ENCODE measurements at places on chromosomes 3 and 15. TPM values are rescaled to one million over a fixed set of nuclear protein-coding genes. Genes with fewer than 3 reads are reported as not detected.

Gene SMCO1
- not detected for total RNA-seq

Gene FRMD4B
- total RNA-seq: 31.1 TPM

GRCh38 chr3:61715886-61716527, 154.6 kb downstream of the PTPRG start:
- DNase-seq: no peak
- H3K36me3 ChIP-seq: no peaks in the 10 kb centered on the region
- no peak overlapping the region for H3K27ac ChIP-seq
- no peak overlapping the region for H3K4me3 ChIP-seq

GRCh38 chr3:131360191-131360755, 21.3 kb upstream of the NUDT16 start:
- no peak overlapping the region for H3K27ac ChIP-seq
- no peaks in the 10 kb centered on the region for H3K4me1 ChIP-seq
- DNase-seq: no peak
- H3K4me3 ChIP-seq: no peak overlapping the region
- no peaks in the 10 kb centered on the region for H3K27me3 ChIP-seq
- H3K36me3 ChIP-seq: no peaks in the 10 kb centered on the region

DNA sequence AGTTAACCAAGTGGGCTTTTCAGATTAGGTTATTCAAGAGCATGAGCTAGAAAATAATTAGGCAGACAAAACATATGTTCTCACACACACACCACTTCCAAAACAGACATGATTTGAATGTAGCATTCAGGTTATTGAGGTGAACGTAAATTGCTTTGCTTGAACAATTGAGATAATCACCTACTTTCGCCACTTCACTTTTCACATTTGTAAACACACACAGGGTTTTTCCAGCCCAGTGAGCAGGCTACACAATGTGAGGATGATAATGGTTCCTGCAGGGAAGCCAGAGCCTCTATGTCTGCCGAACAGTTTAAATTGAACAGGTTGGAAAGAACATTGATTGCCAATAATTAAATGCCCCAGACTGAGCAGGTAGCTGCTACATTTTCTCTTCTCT, 560.8 kb downstream of the OCA2 start:
- no peak overlapping the region for H3K27ac ChIP-seq
- no peak for DNase-seq
- H3K36me3 ChIP-seq: no peaks in the 10 kb centered on the region
- no peak overlapping the region for H3K4me3 ChIP-seq
- H3K4me1 ChIP-seq: no peaks in the 10 kb centered on the region

All from breast epithelium (tissue), 4 donors.